Suprapubic skin (tissue), 4 donors: ENCODE measurements at places on chromosomes 4 and X.

GRCh38 chr4:24730256-24731001, 64.9 kb upstream of the SOD3 start:
- H3K4me1 ChIP-seq = peaks cover 4% of the 10 kb centered on the region
- H3K27ac ChIP-seq = no peak overlapping the region
- no peaks in the 10 kb centered on the region for H3K36me3 ChIP-seq
- no peak overlapping the region for H3K4me3 ChIP-seq

DNA sequence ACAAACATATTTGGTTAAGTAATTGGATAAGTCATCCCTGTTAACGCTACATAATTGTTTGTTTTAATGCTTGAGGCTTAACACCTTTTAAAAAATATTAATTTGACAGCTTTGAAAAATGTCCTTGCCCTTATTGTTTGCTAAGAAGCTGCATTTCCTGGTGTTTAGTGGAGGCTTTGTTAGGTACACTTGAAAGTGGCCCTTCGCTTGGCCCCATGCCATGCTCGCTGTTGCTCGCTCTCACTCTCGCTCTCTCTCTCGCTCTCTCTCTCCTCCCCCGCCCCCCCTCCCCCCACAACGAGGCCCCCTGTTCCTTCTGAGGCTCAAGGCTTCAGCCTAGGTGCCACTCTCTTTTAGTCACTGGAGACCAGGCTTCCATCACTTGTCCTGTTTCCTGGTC, 139.6 kb downstream of the DCLK2 start:
- H3K27ac ChIP-seq = no peak overlapping the region
- no peak overlapping the region for H3K4me3 ChIP-seq
- H3K4me1 ChIP-seq = peaks cover 7% of the 10 kb centered on the region

DNA sequence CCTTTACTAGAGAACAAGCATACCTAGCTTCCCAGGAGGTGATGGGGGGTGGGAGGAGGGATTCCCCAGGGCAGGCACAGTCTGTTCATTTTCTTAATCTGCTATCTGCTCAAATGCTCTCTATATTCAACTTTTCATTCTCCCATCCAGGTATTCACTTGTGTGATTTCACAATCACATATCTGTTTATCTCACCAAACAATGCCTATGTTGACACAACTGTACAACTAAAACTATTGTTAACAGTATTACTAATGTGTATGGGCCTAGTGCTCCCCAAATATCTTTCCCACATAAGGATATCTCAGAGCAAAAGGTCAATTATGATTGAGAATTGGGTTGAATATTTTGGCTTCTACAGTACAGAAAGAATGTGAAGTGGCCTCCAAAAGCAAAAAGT, 210.8 kb downstream of the IQCM start:
- no peaks in the 10 kb centered on the region for H3K27me3 ChIP-seq
- H3K36me3 ChIP-seq = no peaks in the 10 kb centered on the region
- DNase-seq = no peak
- no peaks in the 10 kb centered on the region for H3K4me1 ChIP-seq
- no peak overlapping the region for H3K27ac ChIP-seq
- H3K4me3 ChIP-seq = no peak overlapping the region

DNA sequence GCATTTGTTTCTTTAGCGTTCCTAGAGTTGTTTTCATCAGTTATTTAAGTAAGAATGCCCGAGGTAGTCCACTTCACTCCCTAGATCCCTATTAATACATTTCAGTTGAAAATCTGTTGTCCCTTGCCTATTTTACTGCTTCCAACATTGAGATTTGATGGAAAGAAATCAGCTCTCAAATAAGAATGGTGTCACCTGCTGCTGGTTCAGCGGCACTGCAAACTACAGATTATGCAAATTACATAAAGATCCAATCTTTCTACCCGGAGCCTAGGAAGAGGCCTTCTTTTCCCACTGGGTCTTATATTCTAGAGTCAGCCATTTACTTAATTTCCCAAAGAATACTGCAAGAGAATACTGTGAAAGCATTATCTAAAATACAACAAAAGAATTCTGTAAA, 597.6 kb upstream of the MAGEB2 start:
- H3K4me3 ChIP-seq = no peak overlapping the region
- DNase-seq = no peak
- H3K27me3 ChIP-seq = no peaks in the 10 kb centered on the region
- no peak overlapping the region for H3K27ac ChIP-seq
- H3K4me1 ChIP-seq = no peaks in the 10 kb centered on the region
- H3K36me3 ChIP-seq = no peaks in the 10 kb centered on the region

DNA sequence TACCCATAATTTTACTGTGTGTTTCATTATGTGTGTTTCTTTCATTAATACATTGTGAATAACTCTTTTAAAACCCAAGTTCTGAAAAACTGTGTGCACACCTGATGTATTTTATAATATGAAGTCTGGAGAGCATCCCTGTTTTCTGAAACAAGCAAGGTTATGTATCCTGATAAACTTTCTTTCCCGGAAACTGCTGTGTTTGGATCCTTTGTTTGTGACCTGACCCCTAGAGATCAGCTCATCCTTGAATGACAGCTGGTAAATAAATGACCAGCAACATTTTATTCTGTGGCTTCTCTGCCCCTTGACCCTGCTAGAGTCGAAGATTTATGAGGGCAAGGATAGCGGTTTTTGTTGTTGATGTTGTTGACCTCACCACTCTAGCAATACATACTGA, 535.6 kb upstream of the ZFP42 start:
- H3K4me1 ChIP-seq = no peaks in the 10 kb centered on the region
- no peaks in the 10 kb centered on the region for H3K27me3 ChIP-seq
- no peak for DNase-seq
- H3K27ac ChIP-seq = no peak overlapping the region

- no peak overlapping the region for H3K4me3 ChIP-seq
- H3K27ac ChIP-seq = no peak overlapping the region
- no peaks in the 10 kb centered on the region for H3K27me3 ChIP-seq
- H3K4me1 ChIP-seq = no peaks in the 10 kb centered on the region
- peaks cover 5% of the 10 kb centered on the region for H3K36me3 ChIP-seq
- DNase-seq = no peak
These were observed 246.1 kb downstream of the NR3C2 start for GRCh38 chr4:148196164-148196563.

GRCh38 chr4:110160618-110161017, 37.8 kb downstream of the ELOVL6 start:
- H3K4me1 ChIP-seq = peaks cover 10% of the 10 kb centered on the region
- no peak overlapping the region for H3K27ac ChIP-seq
- DNase-seq = no peak
- no peaks in the 10 kb centered on the region for H3K27me3 ChIP-seq

DNA sequence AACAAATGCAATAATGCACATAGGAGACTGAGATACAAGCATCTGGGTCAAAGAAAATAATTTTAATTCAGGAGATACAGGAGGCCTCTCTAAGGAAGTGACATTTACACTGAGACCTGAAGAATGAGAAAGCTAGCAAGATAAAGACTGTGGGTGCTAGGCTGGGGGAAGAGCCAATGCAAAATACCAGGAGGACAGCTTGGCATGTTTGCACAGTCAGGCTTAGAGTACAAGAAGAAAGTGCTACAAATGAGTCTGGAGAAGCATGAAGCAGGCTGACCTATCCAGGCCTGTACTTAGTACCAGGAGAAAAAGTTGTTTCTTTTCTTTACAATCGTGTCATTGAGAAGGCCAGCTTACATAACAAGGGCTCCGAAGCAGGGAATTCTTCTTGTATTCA, 56.9 kb downstream of the GABRB1 start:
- no peak for DNase-seq
- H3K27me3 ChIP-seq = no peaks in the 10 kb centered on the region
- H3K36me3 ChIP-seq = no peaks in the 10 kb centered on the region
- H3K4me1 ChIP-seq = no peaks in the 10 kb centered on the region

DNA sequence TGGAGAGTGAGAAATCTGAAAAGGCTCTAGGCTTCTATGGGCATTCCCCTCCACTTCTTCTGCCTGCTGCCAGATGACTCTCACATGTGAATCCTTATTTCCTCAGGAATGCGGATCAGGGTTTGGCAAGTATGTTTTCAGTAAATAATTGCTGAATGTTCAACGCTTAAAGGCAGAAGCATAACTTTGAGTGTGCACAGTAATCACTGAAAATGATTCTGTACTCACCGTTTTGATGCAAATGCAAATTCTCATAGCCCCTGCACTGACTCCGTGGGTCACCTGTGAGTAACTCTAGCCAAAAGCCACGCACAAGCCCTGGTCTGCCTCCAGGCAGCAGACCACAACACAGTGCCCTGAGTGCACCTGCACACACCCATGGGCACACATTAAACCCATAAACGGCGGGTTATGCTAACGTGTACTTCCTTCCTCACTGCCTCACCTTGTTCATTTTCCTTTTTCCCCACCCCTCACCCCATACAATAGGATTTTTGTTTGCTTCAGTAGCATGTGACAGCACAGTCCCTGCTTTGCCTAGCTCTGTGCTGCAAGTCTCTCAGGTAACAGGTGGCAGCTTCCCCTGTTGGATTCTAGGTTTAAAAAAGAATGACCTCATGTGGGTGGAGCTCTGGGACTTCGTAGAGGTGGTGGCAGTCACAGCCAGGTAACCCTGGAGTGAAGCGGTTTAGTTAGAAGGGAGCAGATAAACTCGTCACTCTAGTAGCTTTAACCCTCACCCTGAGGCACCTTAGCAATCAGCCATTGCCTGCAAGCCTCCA, at the start of gene ARHGEF38:
TSS of gene ARHGEF38 (plus strand) at position 656 of the 782 bp plus-strand sequence. CDS start 146 bp downstream, outside the sequence.
- peak within 1 kb of the TSS; percentile 72 for H3K27ac ChIP-seq
- H3K4me1 ChIP-seq = peaks cover 19% of the 10 kb centered on the region

DNA sequence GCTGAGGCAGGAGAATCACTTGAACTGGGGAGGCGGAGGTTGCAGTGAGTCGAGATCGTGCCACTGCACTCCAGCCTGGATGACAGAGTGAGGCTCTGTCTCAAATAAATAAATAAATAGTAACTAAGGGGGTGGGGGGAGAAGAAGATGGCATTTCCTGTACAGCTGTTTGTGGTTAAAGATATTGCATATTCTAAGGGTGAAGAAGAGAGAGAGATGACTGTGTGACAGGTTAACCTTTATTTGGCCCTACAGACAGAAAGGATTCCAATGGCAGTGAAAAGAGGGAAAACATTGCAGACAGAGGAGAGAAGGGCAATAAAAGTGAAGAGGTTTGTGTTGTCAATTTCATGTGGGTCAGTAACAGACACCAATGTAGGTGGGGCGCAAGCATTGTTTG, 9.4 kb downstream of the TASL start:
- no peak for DNase-seq
- H3K27ac ChIP-seq = no peak overlapping the region

DNA sequence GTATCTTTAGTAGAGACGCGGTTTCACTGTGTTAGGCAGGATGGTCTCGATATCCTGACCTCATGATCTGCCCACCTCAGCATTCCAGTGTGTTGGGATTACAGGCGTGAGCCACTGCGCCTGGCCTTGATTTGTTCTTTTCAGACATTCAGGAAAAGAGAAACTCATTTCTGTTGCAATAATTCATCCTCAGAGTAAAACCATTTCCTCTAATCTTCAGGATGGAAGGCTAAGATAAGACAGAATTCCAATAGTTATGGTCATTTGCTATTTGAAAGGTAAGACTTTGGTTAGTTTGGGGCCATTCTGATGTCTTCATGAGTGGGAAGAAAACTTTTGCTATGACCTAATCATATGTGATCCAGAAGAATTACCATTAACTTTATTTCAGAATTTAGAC, 83.0 kb downstream of the LRP2BP start:
- H3K4me1 ChIP-seq = no peaks in the 10 kb centered on the region
- peaks cover 27% of the 10 kb centered on the region for H3K36me3 ChIP-seq
- no peaks in the 10 kb centered on the region for H3K27me3 ChIP-seq

DNA sequence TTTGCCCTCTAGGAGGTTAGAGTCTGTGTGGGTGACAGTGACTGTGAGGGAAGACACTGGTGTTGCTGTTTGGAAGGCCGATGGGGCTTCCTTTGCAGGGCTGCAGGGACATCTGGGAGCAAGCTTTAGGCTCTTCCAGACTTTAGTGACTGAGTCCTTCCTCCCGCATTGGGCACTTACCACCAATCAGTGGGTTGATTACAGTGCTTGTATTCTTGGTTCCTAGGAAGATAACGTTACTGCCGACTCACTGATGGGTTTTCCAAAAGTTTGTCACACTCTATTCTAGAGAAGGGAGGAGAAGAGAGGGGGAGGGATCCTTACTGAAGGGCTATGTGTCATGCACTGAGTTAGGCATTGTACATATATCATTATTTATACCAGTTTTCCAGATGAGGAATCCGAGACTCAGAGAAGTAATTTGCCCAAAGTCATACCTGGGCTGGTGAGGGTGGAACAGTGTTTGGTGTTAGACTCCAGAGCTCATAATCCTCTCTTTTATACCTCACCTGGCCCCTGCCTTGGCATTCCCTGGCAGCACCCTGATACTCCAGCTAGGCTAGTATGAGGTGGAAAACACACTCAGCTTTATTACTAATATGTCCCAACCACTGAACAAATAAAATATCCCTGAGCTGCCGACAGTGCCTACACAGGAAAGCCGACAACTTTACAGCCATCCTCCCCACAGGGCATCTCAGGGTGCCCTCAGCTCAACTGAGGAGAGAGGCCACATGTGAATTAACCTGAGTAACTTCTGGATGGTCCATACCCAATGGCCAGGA, 3.8 kb downstream of the CHST7 start:
- no peak for DNase-seq
- H3K36me3 ChIP-seq = no peaks in the 10 kb centered on the region
- peak overlapping the region; percentile 61 for H3K4me3 ChIP-seq
- H3K27me3 ChIP-seq = no peaks in the 10 kb centered on the region

- no peaks in the 10 kb centered on the region for H3K36me3 ChIP-seq
- no peaks in the 10 kb centered on the region for H3K27me3 ChIP-seq
- H3K27ac ChIP-seq = no peak overlapping the region
- H3K4me3 ChIP-seq = no peak overlapping the region
These were observed 82.7 kb upstream of the FGF13 start for GRCh38 chrX:138794246-138794645.

DNA sequence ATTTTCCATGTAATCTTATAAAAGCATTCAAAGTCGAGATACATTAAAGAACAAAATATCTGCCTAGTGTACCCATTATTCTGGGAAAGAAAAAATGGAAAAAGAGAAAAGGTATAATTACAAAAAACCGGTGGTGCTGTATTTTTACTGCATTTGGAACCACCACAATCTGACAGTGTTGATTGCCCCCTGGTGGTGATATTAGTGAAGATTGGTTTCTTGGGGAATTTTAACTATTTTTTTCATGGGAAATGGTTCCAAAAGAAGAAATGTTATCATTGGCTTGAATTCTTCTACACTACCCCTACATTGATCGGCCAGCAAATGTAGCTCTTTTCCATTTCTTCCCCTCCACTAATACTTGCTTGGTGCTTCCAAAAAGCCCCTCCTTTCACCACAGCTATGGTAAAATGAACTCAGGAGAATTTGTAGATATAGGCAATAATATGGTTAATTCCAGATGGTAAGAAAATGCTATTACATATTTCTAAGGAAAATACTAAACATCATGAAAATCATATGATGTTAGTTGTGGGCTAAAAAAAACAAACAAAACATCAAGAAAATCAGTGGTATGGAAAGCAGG, 50.0 kb downstream of the COX18 start:
- DNase-seq = no peak
- no peaks in the 10 kb centered on the region for H3K4me1 ChIP-seq
- no peak overlapping the region for H3K4me3 ChIP-seq
- H3K27me3 ChIP-seq = no peaks in the 10 kb centered on the region

DNA sequence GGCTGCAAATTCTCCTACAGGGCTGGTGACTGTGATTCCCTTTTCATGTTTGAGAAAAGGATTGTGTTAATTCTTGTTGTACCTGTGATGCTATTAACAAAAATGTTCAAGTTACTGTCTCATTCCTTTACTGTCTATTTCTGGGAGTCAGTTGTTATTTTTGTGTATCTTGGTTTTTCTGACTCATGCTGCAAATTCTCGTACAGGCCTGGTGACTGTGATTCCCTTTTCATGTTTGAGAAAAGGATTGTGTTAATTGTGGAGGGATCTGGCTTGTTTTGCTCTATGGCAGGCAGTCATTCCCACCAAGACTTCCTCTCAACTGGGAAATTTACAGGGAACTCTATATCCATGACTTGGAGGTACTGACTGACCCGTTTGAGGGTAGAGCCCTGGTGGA, 693.4 kb upstream of the INTU start:
- no peak overlapping the region for H3K4me3 ChIP-seq
- H3K27me3 ChIP-seq = no peaks in the 10 kb centered on the region
- no peaks in the 10 kb centered on the region for H3K36me3 ChIP-seq
- H3K27ac ChIP-seq = no peak overlapping the region
